ENCODE measurements at places on chromosomes 2 and 18.

GRCh38 chr2:105005181-105005951 is 32.5 kb upstream of the MRPS9 start:
- DNase-seq = no peak

DNA sequence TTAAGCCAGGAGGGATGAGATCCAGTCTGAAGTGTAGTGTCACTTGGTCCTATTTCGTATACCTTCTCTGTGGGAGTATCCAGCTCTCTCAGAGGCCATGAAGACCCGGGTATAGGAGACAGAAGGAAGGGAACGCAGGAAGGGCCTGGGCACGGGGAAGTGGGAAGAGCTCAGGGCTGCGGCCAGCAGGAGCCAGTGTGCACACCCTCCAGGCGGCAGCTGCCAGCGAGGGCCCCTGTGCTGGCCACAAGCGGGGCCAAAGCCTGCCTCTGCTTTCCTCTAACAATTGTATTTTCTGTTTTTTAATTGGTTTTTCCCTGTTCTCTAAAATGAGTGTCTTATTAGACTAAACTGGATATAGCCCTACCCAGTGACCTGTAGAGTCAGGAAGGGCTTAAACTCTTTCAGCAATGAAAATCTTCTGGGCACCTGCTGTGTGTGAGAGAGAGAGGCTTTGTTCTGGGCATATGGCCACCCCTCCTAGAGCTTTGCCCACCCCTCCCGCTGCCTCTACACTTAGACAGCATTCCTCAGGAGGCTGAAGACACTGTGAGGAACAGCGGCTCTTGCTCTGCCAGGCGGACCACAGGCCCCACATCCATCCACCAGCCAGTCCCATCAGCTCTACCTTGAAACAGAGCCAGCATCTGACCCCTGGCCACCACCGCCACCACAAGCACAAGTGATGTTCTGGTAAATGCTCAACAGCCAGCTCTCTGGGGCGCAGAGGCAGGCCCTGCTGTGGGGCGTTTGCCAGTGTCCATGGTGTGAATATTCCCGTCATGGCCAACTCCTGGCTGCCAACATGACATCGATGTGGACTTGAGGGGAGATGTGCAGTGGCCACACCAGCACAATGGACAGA is 9.5 kb downstream of the GPR17 start:
- DNase-seq = no peak

- DNase-seq = no peak
Measured at GRCh38 chr18:48581206-48581605, 42.4 kb downstream of the CTIF start.

GRCh38 chr2:42132191-42132965 is 36.8 kb upstream of the EML4 start:
- DNase-seq = peak; percentile 98

- no peak for DNase-seq
Measured at GRCh38 chr2:208798698-208799097, 392.1 kb downstream of the PTH2R start.

DNA sequence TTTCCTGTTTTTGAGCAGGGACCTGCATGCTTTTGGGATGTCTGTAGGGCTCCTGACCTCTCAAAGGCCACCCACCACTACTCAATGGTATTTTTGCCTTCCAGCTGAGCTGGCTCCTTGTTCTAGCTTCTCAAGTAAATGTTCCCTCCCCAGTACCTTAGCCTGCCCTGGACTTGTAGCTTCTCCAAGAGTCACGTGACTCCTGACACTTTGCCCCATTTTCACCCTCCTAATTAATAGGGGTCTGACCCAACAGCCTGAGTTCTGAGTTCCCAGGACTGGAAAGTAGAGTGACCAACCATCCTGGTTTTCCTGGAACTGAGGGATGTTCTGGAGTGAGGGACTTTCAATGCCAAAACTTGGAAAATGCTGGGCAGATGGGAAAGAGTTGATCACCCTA is 4.0 kb downstream of the LBX2 start:
- no peak for DNase-seq

GRCh38 chr2:30421604-30422443 is 25.2 kb upstream of the LCLAT1 start:
- DNase-seq = peak; percentile 96

- no peak for DNase-seq
Measured at GRCh38 chr2:53235836-53236582, 531.6 kb upstream of the CHAC2 start.

- no peak for DNase-seq
Measured at GRCh38 chr2:54845094-54845493, 121.6 kb downstream of the EML6 start.

- no peak for DNase-seq
Measured at GRCh38 chr18:5893956-5894610, 1.2 kb downstream of the TMEM200C start.

DNA sequence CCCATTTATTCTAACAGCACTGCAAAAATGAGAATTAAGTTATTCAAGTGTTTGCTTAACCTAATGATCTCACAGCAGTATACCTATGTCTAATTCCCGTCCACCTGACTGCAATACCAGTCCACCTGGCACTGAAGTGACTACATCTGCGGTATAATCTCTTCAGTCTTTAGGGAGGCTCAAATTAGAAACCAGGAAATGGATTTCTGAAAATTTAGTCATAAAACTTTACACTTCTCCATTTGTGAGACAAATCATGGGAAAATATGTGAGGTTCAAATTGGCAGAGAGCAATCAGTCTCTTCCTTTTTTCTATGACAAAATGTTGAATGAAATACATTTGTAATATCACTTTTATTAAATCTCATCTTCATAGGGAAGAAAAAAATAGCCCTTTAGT is 33.0 kb downstream of the FTCDNL1 start:
- DNase-seq = no peak

- DNase-seq = peak; percentile 27
Measured at GRCh38 chr2:74414881-74415761, 6.3 kb downstream of the C2orf81 start.

DNA sequence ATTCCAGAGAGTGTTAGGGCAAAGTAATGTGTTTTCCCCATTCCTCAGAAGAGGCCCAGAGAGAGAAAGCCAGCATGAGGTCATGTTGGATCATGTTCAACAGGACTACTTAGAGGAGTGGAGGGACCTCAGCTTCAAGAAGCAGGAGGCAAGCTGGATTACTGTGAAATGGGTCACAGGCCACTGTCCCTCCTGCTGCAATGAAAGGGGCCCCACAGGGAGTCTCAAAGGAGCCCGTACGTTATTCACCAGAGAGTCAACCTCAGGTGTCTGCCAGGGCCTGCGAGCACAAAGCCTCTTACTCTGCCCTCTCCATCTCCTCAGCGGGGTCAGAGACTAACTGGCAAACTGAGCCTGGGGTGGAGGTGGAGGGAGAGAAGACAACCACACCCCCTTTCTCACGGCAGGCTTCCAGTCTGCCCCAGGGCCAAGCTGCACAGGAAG is 27.2 kb upstream of the ACYP2 start:
- DNase-seq = peak; percentile 17

- no peak for DNase-seq
Measured at GRCh38 chr2:15265889-15266288, 295.2 kb downstream of the NBAS start.

DNA sequence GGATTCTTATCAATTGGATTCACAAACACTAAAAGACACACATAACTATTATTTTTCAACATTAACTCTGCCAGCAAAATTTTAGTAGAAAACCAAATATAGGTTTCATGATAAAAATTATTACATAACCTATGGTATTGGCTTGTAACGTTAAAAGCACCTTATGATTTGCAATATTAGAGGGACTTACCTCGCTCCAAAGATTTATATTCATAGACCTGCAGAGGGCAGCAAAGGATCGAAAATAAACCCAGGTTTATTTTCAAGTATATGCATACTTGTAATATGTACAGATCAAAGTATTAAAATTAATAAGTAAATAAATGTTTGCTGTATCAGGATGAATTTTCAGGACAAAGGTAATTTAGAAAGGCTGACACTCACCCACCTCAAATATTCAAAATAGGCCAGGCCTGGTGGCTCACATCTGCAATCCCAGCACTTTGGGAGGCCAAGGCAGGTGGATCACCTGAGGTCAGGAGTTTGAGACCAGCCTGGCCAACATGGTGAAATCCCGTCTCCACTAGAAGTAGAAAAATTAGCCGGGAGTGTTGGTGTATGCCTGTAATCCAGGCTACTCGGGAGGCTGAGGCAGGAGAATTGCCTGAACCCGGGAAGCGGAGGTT is 45.3 kb downstream of the LRPPRC start:
- DNase-seq = peak; percentile 40

DNA sequence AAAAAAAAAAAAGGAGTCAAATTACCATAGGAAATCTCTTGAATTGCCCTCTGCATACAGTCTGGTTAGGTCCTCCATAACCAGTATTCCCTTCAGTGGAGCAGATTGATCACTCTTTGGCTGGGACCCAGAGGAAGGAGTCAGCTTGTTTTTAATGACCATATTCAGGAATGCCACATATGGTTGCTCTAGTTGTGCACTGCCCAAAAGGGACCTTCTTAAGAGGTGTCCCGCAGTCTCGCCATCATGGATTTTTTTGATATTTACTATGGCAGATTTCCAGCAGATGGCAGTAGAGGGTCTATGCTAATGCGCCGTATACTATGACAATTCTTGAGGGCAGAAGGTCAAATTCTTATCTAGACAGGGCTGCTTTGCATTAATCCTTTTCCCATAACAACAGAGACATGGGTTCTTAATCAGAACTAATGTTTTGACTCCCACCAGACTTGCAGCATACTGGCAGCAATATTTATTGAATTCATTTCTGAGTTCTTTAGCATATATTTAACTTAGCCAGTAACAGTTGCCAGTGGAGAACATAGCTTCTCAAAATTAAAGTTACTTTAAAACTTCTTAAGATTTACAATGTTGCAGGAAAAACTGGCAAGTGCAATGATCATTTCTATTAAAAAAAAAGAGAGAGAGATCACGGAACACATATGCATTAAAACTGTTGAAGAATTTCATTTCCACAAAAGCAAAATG is 31.8 kb upstream of the INPP4A start:
- DNase-seq = peak; percentile 57

- no peak for DNase-seq
Measured at GRCh38 chr2:197515315-197515738, 539 bp upstream of the MOB4 start.

GRCh38 chr2:84940088-84940470 is 30.9 kb upstream of the KCMF1 start:
- DNase-seq = no peak

- DNase-seq = no peak
Measured at GRCh38 chr2:68426446-68426845, 40.6 kb downstream of the FBXO48 start.

DNA sequence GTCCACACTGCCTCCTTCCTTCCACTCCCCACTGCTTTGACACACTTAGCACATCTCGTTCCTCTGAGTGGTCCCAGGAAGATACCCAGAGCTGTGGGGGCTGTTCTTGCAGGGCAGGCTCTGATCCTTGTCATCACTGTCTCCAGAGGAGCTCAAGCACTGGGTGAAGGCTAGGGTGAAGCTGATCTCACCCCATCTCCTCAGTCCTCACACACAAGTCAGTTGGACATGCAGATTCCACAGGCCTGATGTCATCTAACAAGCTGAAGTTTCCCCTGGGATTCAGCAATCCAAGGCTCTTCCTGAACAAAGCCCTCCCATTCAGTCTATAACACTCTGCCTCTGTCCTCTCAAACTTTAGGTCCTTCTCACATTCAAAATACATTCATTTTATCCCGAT is 90.6 kb upstream of the RAB6C start:
- peak; percentile 91 for DNase-seq

- peak; percentile 82 for DNase-seq
Measured at GRCh38 chr2:171798156-171798820, 95.8 kb downstream of the SLC25A12 start.

- no peak for DNase-seq
Measured at GRCh38 chr18:2617401-2617998, 38.0 kb upstream of the SMCHD1 start.

DNA sequence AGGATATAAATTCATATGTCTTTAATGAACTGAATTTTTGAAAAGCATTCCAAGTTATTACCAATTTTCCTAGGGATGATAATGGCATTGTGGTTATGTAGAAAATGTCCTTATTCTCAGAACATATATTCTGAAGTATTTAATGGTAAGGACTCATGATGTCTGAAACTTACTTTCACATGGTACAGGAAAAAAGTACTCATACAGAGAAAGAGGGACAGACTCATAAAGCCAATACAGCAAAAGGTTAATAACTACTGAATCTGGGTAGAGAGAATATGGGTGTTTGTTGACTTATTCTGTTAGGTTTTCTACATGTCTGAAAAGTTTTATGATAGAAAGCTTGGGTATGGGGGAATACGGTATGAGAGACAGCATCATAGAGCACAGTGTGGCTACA is 84.3 kb upstream of the SERTAD2 start:
- no peak for DNase-seq

- DNase-seq = peak; percentile 29
Measured at GRCh38 chr2:99974682-99975375, 167.6 kb downstream of the AFF3 start.

- DNase-seq = no peak
Measured at GRCh38 chr18:72232644-72233043, 311.5 kb downstream of the CBLN2 start.

DNA sequence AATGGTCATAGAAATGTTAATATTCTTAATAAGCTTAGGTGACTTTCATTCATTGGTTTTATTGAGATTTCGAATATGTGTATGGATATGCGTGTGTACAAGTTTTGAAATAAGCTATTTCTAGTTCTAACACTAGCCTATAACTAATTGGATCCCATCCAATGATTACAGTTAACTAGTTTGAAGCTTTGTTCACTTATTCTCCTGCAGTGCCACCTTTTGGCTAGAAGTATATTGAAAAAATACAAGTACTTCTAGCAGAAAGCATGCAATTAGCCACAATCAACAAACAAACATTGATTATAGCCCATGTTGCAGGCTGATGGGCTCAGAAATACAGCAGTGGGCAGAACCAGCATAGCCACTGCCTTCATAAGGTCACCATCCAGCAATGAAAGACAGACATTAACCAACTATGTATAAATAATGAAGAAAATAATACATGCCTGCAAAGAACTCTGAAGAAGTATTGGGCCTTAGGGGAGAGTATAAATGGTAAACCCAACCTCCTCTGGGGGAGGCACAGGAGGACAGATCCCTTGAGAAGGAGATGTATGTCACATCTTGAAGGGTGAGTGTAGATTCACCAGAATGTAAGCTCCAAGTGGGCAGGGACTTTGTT is 5.1 kb upstream of the PIEZO2 start:
- DNase-seq = peak; percentile 67

- DNase-seq = no peak
Measured at GRCh38 chr2:238773472-238773871, 74.4 kb upstream of the TWIST2 start.

DNA sequence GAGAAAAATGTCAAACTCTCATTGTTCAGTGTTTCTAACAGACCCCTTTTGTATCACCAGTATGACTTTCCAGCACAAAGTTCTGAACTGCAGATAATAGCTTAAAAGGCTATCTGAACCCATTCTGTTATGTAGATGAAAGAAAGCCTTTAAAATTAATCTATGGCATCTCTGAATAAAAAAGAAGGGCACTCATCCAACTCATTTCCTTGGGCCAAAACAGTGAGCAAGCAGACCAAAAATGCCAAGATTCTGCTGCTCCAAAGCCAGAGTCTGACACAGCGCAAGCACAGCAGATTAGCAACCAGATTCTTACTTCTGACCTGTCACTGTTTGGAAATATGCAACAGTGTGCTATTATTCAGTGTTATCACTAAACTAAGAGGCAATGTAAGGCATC is 22.6 kb upstream of the ITGA6 start:
- DNase-seq = peak; percentile 84

- DNase-seq = no peak
Measured at GRCh38 chr2:173775440-173775839, 189.7 kb downstream of the SP3 start.
